ENCODE measurements at places on chromosomes 1 and 21.

- no peak for DNase-seq
Observed at GRCh38 chr1:183058851-183059502, 35.8 kb downstream of the LAMC1 start.

GRCh38 chr1:77085109-77085508 lies 134.1 kb downstream of the PIGK start:
- DNase-seq: no peak

GRCh38 chr1:163970699-163971098 lies 588.3 kb upstream of the PBX1 start:
- no peak for DNase-seq

GRCh38 chr21:44567481-44568171 lies 5.9 kb upstream of the KRTAP10-4 start:
- no peak for DNase-seq

GRCh38 chr21:43190544-43190943 lies 21.7 kb downstream of the CRYAA start:
- no peak for DNase-seq

DNA sequence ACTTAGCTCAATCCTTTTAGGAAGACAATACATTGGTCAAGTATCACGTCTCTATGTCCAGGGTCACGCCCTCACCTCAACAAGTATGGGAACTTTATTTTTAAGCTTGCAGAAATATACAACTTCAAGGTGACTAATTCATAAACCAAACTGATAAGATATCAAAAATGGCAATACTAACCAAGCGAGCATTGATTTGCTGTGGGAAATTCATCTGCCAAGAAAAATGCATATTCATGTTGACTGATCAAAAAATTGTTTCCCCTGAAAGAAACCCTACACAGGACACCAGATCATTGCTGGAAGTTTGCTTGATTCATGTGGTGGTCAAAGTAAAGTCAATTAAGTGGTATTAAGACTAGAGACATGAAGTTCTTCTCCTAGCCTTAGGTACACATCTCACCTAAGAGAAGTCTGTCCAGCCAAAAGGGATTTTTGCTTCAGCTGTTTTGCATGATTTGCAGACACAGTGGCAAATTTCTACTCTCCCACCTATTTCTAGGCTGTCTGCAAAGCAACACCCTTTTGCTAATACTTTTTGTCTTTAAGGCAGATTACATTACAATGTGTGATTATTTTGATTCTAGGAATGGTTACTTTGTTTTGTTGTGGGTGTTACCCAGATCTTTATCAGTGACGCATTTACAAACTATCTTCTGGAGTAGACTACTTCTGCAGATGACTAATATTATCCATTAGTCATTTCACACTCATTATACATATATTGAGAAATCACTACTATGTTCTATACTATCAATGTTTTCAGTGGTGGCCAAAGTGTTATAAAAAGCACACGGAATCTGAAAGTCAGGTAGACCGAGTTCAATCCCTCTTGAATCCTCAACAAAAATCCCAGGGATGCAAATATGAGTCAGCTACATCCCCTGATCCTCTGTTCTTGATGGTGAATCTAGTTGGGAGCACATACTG lies 12.4 kb downstream of the SAMSN1 start:
- no peak for DNase-seq

- no peak for DNase-seq
Observed at GRCh38 chr1:156019946-156020292, 832 bp downstream of the SSR2 start.

DNA sequence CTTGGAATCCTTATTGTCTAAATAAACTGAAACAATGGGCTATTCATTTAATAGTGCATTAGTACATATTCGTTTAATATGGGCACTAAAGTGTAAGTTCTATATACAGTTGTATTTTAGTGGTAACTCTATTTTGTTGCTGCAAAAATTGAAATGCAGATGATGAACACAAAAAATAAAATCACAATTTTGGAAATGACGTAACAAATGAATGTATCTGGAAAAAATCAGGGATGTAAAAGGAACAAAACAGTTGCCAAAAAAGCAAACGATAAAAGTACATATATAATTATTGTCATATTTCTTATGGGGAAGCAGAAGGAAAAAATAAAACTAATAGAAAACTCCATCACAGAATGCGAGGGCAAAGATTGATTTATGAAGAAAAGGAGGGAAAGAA lies 254.9 kb downstream of the RYR2 start:
- no peak for DNase-seq

GRCh38 chr1:180734366-180734765 lies 102.5 kb downstream of the XPR1 start:
- DNase-seq: no peak

DNA sequence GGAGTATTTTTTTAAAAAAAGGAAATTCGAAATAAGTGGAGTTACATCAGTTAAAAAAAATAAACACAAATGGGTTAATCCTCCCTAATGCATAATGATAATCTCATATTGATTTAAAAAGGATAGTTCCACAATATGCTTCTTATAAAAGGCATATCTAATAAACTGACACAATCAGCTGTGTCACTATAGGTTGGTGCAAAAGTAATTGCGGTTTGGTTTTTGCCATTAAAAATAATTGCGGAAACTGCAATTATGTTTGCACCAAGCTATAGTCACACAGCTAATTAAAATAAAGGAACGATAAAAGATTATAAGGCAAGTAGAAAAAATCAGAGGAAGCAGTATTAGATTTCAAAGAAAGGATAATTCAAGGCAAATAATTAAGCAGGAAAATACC lies 21.0 kb upstream of the IFI44L start:
- DNase-seq: no peak

DNA sequence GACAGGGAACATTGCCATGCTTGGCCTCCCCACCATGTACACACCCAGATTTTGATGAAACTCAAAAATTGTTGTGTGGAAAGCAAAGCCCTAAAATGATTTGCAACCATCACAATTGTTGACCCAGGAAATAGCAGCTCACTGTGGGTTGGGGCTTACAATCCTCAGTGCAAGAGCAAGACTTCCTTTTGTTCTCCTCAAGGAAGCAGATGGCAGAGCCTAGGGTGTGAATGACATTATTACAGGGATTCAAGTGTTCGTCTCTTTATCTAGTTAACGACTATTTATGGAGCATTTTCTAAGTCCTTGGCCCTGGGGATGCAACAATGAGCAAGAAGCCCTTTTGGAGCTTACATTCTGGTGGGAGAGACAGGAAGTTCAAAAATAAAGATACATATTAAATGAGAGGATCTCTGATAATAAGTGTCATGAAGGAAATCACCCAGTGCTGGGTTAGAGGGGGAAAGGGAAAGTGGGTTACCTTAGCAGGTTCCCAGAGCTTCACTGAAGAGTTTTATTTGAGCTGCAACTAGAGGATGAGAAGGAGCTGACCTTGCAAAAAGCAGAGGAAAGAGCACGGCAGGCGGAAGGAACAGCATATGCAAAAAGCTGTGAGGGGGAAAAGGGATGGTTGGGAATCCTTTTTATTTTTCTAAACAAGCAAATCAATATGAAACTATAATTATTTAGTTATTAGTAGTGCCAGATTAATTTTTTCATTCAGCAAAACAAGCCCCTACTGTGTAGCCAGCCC lies 38.5 kb upstream of the ID3 start:
- no peak for DNase-seq

DNA sequence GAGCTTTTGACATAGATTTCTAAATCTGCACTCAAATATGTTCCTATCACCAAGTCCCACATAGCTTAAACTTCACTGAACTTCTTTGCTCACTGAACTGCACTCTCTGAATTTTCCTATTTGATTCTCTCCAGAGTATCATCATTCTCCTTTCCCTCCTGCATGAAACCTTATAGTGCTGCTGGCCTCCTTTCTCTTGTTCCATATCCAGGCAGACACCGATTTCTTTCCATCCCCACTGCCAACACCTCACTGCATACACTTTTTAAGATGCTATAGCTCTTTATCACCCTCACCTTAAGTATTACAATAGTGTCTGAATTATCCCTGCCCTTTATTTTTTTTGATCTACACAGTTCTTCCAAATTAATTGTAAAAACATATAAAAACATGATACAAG lies 3.1 kb upstream of the TRIM45 start:
- DNase-seq: no peak

DNA sequence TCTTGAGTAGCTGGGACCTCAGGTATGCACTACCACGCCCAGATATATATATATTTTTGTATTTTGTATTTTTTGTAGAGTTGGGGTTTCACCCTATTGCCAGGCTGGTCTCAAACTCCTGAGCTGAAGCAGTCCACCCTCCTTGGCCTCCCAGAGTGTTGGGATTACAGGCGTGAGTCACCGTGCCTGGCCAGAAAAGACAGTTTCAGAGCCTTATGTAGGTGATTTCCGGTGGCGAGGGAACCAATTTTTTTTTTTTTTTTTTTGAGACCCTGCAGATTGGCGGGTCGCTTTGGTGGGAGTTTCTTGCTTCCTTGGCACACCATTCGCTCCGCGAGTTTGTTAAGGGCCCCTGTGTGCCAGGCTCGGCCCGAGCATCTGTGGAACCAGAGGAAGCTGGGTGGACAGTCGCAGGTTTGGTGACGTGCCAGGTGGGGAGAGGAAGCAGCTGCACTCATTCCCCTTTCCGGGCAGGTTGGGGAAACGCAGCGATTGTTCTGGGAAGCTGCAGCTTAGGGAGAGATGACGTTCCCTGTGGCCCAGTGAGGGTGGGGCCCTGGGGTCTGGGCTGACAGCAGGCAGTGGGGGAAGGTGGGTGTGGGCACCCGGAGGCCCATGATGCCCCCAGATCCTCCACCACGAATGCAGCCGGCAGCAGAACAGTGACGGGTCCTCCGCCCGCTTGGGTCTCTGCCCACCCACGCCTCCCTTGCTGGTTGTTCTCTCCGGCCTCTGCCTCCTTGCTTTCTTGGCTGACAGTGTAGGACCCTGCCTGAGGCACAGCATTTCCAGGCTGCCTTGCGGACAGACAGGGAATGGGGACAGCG lies 25.1 kb downstream of the SPSB1 start:
- DNase-seq: no peak

- DNase-seq: no peak
Observed at GRCh38 chr1:41014871-41015270, 6.7 kb downstream of the SLFNL1 start.

DNA sequence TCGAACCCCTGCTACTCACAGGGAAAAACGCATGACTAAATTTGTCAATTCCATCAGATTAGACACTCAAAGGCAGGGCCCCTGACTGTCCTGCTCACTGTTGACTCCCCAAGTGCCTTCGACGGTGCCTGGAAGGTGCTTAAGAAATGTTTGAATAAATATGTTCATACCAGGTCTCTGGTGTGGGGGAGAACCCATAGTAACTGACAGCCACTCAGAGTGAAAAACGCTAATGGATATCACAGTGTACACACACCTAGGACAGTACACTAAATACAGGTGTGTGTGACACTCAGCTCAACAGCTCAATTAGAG lies 39.7 kb upstream of the WASF2 start:
- DNase-seq: no peak

DNA sequence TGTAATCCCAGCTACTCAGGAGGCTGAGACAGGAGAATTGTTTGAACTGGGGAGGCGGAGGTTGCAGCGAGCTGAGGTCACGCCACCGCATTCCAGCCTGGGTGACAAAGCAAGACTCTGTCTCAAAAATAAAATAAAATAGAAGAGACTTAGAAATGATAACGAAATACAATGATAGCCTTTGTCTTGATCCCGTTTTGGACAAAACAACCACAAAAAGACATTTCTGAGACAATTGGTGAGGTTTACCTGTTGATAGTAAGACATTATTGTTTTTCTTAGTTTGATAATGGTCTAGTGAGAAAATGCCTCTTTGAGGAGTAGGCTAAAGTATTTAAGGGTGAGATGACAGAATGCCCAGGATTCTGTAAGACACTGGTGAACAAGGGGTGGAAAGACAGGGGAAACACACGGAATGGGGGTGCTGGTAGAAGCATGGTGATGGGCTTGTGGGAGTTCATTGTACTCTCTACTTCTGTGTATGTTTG lies 11.9 kb upstream of the SHE start:
- no peak for DNase-seq

DNA sequence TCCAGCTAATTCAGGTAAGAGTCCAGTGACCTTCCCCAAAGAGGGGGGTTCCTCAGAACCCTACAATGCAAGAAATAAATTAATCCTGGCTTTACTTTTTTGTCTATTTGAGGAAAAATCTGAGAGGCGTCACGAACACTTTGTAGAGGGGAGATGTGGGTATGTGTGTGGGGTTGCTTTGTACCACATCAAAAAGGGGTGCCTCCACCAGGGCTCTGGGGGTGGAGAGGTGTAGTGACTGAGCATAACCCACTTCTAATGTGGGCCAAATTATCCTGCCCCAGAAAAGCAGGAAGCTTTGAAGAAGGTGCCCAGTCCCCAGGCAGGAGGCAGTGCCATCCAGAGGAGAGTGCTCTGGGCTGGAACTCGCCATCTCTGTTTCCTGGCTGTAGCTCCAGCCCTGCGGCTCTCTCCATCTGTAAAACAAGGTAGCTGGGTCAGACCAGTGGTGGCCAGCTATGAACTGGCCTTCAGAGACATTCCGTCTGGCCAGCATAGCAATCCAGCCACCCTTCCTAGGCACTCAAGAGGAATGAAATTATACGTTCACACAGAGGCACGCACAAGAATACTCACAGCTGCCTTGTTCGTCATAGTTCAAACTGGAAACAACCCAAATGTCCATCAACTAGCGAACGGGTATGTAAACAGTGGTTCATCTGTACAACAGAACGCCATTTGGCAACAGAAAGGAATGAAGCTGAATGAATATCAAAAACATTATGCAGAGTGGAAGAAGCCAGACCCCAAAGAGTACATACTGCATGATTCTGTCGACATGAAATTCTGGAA lies 45.4 kb upstream of the TNFRSF1B start:
- no peak for DNase-seq

- DNase-seq: no peak
Observed at GRCh38 chr1:101247404-101248287, 10.8 kb downstream of the S1PR1 start.

- no peak for DNase-seq
Observed at GRCh38 chr1:107194380-107194779, 53.5 kb downstream of the NTNG1 start.

GRCh38 chr1:165988275-165988674 lies 160.9 kb downstream of the UCK2 start:
- DNase-seq: no peak

DNA sequence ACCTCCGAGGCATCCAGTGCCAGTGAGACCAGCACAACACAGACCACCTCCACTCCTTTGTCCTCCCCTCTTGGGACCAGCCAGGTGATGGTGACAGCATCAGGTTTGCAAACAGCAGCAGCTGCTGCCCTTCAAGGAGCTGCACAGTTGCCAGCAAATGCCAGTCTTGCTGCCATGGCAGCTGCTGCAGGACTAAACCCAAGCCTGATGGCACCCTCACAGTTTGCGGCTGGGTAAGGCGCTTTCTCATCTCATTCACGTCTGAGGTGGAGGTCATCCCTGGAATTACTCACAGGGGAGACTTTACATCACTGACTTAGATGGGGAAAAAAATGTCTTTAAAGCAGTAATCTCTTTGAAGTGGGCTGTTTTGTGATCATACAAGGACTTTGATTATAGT lies 106.3 kb downstream of the CD247 start:
- DNase-seq: peak; percentile 20

GRCh38 chr21:28138272-28138671 lies 854.4 kb downstream of the LTN1 start:
- no peak for DNase-seq

- DNase-seq: no peak
Observed at GRCh38 chr21:29350246-29350779, 51.6 kb downstream of the BACH1 start.

- no peak for DNase-seq
Observed at GRCh38 chr1:69295265-69295664, 272.5 kb upstream of the LRRC7 start.
